ENCODE measurements at places on chromosomes 4 and X.

DNA sequence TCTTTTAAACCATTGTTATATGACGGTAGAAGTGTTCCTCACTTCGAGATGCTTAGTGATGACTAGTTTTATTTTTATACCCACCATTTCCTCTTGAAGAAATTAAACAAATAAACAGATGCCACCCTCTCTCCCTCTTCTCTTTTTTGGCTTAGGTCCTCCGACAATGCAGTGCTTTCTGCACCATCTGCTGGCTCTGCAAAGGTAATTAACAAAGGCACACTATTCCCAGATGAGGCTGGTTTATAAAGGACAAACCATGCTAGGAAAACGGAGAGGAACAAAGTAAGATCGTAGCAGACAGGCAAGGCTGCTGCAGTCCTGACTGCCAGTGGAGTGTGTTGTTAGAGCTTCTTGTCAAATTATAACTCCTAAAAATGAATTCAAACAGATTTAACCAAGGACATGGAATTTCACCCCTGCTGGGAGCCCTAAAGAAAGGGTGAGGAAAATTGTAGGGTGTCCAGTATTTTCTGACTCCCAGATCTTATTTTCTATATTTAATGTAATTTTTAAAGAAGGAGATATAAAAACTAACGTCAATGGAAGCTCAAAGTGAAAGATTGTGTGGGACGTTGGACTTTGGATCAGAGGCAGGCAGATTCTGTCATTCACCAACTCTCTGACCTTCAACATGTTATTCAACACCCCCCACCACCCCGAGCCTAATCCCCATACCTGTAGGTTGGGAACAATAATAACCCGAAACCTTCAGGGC is 142.1 kb downstream of the CPEB2 start:
- no peak for DNase-seq

- DNase-seq = no peak
Observed at GRCh38 chrX:41963348-41963747, 40.0 kb upstream of the CASK start.

DNA sequence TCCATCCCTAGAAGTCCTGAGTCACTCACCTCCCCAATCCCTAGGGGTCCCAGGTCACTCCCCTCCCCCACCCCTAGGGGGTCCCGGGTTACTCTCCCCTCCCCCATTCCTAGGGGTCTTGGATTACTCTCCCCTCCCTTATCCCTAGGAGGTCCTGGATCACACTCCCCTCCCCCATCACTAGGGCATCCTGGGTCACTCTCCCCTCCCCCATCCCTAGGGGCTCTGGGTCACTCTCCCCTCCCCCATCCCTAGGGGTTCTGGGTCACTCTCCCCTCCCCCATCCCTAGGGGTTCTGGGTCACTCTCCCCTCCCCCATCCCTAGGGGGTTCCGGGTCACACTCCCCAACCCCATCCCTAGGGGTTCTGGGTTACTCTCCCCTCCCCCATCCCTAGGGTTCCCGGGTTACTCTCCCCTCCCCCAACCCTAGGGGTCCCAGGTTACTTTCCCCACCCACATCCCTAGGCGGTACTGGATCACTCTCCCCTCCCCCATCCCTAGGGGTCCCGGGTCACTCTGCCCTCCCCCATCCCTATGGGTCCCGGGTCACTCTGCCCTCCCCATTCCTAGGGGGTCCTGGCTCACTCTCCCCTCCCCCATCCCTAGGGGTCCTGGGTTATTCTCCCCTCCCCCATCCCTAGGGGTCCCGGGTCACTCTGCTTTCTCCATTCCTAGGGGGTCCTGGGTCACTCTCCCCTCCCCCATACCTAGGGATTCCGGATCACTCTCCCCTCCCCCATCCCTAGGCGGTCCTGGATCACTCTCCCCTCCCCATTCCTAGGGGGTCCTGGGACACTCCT is 2.1 kb downstream of the ASMTL start:
- no peak for DNase-seq

DNA sequence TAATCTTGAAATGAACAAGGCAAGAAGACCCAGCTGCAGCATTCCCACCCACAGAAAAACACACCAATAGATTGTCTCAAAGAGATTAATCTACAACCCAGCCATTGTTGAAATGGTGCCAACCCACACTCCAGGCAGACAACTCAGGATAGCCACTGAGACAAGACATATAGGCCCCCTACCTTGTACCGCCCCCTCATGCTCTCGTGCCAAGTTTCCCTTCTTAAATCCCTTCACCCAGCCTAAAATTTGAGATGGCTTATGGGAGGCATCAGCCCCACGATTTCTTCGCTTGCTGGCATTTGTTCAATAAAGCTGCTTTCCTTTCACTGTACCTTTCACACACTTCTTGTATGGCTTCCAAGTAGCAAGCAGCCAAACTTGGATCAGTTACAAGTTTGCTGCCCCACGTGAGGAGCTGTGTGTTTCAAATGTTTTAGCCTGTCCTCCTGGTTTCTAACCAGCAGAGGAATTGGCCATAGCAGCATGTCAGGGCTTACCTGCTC is 1754.1 kb downstream of the C4orf33 start:
- no peak for DNase-seq

DNA sequence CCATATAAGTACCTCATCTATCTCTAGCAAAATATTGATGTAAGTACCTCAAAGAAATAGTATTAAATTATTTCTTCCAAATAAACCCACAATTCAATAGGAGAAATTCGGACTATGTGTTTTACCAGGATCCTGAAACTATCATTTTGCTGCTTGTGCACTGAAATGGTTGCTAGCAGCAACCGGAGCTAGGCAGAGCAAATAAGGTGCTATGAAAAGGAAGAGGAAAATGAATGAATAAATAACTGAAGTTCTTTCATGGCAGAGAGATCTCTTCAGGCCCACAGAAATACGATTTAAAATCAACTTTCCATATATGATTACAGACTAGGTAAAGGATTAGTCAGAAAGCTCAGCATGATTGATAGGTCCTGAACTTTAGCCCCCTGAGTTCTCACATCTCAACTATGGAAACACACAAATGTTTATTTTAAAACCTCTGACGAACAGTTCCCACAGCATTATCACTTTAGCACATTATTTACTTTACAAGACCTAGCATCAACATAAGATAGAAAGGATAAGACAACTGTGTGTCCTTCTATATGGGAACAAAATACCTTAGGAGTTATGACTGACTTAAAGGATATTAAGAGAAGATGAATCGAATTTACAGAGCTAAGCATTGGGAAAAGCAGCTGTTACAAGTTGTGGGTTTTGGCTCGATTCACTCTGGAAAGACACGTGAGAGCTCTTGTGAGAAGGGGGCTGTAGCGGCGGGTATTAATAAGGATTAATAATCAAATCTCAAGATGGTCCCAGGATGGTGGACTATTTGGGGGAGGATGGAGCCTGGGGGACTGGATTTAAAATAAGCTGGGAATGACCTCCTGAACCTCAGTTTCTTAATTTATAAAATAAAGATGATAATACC is 104.3 kb downstream of the CORIN start:
- DNase-seq = no peak

DNA sequence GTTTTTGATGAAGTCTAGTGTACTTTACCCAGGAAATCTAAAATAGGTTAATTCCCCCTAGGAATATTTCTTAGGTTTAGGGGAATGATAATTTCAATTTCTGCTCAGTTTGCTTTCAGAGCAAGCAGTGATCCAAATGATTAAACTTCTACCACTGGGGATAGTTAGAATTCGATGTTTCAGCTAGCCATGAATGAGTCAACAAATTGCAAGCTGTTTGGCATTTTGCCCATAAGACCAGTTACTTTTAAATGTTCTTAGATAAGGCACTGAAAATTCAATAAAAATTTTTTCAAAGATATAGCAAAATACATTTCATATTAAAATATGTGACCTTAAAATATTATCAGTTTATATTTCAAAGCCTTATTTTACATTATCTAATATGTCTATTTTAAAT is 993.6 kb downstream of the ARAP2 start:
- DNase-seq = no peak

- DNase-seq = no peak
Observed at GRCh38 chrX:1591863-1592469, 562 bp downstream of the AKAP17A start.

DNA sequence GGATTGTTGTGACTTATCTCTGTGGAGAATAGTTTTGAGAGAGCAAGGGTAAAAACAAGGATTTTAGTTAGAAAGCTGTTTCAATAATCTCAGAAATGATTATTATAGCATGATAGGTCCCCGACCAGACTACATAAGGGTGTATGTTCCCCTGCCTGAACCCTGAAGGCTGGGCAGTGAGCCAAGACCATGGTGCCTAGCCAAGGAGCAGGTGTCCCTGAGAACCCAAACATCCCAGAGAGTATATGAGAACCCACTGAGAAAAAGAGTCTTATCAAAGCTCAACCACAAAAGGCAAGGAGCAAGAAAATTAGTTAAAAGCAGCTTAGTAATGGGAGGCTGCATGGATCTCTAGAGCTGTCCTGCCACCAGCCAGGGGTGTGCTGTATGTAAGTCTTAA is 94.9 kb upstream of the UNC5C start:
- DNase-seq = no peak

GRCh38 chrX:101602077-101602476 is 15.7 kb downstream of the ARMCX6 start:
- no peak for DNase-seq

DNA sequence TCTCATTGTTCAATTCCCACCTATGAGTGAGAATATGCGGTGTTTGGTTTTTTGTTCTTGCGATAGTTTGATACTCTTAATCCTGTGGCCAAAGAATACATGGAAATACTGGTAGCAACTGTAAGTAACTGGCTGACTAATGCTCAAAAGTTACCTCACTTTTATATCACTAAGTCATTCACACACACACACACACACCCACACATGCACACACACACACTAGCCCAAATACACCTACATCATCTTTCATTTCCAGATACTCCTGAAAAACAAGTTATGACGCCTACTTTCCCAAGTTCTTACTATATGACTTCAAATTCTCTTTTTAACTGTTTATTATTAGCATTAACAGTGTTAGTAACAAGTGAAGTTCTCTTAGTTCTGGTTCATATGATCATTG is 101.3 kb downstream of the DCHS2 start:
- DNase-seq = no peak

DNA sequence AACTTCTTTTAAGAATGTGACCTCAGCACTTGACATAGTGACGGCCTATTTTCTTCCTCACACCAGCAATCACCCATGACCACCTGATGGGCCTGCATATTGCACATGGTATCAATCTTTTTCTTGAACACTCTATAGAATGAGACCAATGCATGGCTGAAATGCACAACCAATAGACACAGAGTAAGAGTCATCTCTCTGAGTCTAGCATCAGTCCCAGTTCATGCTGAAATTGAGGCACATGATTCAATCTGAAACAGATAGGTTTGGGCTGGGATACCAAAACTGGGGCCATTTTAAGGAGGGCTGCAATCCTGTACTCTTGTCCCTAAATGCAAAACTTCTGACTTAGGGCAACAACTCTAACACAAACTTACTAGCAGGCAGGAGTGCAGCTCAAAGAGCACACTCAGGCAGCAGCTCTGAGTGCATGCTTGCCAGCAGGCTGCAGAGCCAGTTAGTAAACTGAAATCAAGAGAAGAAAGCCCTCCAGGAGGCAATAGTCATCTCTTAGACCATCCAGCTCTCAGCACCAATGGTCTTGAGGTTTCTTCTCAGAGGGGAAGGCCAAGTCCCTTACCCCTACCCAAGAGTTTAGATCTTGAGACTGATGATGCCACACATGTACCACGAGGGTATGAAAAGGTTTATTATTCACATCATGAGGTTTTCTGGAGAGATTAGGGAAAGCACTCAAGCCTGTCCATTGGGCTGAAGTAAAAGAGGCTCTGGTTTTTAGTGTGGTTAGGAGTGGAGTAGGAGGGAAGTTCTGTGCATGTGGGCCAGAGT is 24.7 kb upstream of the GPR101 start:
- DNase-seq = no peak

GRCh38 chrX:24333371-24333770 is 19.5 kb upstream of the SUPT20HL2 start:
- DNase-seq = no peak

GRCh38 chr4:107050525-107051135 is 14.5 kb upstream of the DKK2 start:
- DNase-seq = no peak

DNA sequence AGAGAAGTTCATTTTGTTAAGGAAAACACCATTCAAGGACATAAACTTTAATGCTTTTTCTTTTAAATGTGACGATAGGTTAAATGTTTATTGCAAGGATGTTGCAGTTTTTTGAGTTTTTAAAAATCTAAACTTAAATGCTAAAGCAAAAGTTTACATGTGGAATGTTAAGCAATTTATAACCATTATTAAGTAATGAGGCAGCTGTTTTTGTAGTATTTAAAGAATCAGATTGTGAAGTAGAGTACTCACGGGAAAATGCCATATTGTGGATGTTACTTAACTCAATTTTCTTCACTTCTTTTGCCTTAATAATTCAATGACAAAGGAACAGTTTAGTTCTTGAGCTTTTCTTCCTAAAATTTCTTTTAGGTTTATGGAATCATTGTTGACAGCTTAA is 43.5 kb downstream of the UBE2K start:
- peak; percentile 8 for DNase-seq

DNA sequence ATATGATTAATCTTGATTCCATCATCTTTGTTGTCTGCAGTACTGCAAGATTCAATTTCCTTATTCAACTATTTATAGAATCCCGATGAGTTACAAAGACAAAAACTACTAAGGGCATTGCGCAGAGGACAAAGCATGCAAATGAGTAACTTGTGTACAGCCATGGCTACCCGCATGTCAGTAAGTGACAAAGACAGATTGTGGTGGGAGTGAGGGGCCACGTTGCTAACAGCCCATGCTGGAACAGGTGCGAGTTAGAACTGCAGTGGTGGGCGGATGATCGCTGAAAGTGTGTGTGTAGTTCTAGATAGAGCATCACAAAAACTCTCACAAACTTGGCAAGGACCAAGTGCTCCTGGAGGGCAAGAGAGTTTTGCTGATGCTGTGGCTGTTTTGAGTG is 49.5 kb downstream of the ACOX3 start:
- DNase-seq = no peak

- DNase-seq = no peak
Observed at GRCh38 chrX:68846536-68846935, 17.7 kb downstream of the EFNB1 start.

- DNase-seq = no peak
Observed at GRCh38 chr4:7275067-7275466, 82.7 kb downstream of the SORCS2 start.

GRCh38 chr4:26873391-26874026 is 12.9 kb downstream of the STIM2 start:
- DNase-seq = no peak

DNA sequence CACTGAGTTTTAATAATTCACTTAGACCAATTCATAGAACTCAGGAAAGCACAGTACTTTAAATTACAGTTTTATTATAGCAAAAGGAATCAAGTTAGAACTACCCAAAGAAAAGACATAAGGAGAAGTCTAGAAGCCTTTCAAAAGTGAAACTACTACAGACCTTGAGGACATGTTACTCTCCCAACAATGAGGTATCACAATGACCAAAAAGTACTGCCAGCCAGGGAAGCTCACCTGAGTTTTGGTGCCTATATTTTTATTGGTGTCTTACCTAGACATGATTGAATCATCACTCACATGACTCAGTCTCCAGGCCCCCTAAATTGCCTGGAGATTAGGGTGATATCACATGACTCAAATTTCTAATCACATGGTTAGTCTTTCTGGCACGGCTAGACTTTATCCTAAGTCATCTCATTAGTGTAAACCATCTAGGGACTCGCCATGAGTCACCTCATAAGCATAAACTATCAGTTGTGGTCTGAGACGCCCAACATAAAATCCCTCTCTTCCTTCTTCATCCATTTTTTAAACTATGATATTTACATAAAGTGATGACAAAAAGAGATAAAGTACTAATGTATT is 372.3 kb downstream of the TMA16 start:
- DNase-seq = no peak
